ENCODE measurements at places on chromosomes 12 and 14.

DNA sequence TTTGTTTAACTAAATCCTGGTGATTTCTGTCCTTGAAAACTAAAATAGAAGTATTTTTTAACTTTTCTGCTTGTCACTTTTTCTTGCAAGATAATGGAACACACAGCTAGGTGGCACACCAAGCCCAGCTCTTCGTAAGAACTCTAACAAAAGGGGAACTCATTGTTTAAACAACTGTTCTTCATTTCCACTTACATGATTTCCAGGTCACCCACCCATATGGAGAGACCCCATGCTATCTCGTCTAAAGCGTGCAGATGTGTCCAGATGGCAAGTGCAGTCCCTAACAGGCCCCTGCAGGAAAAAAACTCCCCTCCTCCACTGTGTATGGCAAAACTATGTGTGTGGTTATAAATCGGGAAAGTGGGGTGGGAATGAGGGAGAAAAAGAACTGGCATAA, 43.3 kb upstream of the NT5DC3 start:
- no peak for DNase-seq

- DNase-seq: no peak
Measured at GRCh38 chr14:103696466-103697071, 18.7 kb downstream of the XRCC3 start.

DNA sequence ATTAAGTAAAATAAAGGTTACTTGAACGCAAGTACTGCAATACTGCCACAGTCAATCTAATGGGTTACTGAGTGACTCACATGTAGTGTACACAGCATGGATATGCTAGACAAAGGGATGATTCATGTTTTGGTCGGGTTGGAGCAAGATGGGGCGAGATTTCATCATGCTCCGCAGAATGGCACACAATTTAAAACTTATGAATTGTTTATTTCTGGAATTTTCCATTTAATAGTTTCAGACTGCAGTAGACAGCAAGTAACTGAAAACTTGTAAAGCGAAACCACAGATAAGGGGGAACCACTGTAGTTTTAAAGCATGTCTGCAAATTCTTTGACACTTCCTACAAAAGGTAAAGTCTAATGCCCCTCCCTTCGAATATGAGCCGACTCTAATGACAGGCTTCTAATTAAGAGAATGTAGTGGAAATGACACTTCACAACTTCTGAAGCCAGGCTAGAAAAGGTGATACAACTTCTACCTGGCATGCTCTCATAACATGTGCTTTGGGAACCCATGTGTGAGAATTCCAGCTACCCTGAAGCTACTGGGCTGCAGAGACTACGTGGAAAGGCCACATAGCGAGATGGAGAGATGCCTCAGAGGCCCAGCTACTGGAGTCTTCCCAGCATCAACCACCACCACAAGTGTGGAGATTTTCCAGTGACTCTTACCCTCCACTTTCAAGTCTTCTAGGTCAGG, 13.9 kb upstream of the TCP11L2 start:
- DNase-seq: no peak

GRCh38 chr12:89289720-89290119, 62.6 kb downstream of the DUSP6 start:
- no peak for DNase-seq

DNA sequence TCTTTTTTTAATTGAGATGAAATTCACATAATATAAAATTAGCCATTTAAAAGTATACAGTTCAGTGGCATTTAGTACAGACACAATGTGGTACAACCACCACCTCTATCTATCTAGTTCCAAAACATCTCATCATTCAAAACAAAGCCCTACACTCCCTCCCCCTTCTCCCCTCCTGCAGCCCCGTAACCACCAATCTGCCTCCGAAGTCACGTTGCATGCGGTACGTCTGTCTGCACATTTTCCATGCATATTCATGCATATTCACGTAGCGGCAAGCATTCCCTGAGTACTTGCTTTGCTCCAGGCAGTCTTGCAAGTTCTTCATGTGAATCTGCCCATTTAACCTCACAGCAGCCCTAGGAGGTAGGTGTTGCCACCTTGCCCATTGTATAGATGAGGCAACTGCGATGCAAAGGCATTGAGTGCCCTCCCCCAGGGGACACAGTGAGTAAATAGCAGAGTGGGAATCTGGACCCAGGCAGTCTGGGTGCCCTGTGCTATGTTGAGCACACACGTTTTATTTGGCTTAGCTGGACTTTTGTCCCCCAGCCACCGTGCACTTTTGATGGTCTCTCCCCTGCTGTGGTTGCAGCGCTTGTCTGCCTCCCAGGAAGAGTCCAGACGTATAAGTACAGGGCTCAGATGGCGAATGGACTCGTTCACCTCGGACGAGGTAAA, 43.4 kb downstream of the RIN3 start:
- DNase-seq: no peak

- DNase-seq: no peak
Measured at GRCh38 chr12:107109726-107110719, 16.7 kb upstream of the CRY1 start.

DNA sequence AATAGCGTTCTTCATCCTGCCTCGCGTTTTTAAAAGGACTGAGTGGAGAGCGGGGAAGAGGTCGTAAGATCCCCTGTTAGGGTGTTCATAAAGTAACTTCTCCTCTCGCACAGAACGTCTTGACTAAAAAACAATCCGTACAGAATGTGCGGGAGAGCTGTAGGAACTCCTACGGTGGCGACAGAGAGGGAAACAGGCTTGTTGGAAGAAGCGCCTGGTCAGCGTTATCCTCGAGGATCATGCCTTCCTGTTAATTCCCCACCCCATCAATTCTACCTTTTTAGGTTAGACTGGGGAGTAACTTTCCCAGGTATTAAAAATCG, 399 bp upstream of the WASHC4 start:
- no peak for DNase-seq

DNA sequence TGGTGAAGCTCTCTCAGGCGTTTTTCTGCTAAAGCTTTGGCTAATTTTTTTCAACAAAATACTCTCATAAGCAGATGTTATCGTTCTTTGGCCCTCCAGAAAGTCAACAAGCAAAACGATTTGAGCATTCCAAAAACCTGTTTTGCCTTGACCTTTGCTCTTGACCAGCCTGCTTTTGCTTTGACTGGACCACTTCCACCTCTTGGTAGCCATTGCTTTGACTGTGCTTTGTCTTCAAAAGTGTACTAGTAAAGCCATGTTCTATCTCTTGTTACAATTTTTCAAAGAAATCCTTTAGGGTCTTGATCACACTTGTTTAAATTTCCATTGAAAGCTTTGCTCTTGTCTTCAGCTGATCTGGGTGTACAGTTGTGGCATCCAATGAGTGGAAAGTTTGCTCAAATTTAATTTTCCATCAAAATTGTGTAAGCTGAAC, 10.7 kb upstream of the ARID4A start:
- no peak for DNase-seq

DNA sequence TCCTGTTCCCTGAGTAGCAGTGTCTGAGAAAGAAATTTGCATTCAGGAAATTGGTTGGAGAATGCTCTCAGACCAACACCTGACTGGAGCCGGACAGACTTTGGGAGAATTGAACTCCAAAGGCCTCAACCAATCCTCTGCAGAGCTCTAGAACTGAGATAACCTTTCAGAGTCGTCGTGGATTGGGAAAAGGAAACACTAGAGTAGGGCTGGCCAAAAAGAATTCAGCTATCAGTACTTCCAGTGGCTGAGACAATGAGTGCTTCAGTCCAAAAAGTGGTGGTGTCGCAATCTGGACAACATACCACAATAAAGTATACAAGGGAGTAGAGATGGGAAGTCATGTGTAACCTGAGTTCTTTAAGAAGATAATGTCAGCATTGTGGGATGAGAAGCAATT, 377.1 kb downstream of the SLC16A7 start:
- DNase-seq: no peak

Measured in activated CD4-positive, CD25-positive, alpha-beta regulatory T cell treated with anti-CD3 and anti-CD28 coated beads, Interleukin-2, amount 50 U/mL, for 72 hours (primary cell).